Gastrocnemius medialis (tissue), 4 donors: ENCODE measurements at places on chromosomes 13 and 19. TPM values are rescaled to one million over a fixed set of nuclear protein-coding genes. Genes with fewer than 3 reads are reported as not detected.
A peak's percentile ranks its signal among the peaks of the same experiment; 100 is the strongest.

HMGB1 gene
- total RNA-seq: 258 TPM

TMPRSS9 gene
- total RNA-seq: not detected

CTXN1 gene
- not detected for total RNA-seq

FEM1A gene
- total RNA-seq: 267 TPM

TEX26 gene
- total RNA-seq: not detected

CGB8 gene
- total RNA-seq: not detected

FXYD5 gene
- 5.2 TPM for total RNA-seq

NKPD1 gene
- total RNA-seq: not detected

TPTE2 gene
- not detected for total RNA-seq

KIR2DL1 gene
- not detected for total RNA-seq

SPRY2 gene
- 24.0 TPM for total RNA-seq

KLK3 gene
- total RNA-seq: not detected

SMARCA4 gene
- 70.8 TPM for total RNA-seq

ANGPTL8 gene
- total RNA-seq: not detected

LHB gene
- not detected for total RNA-seq

DNA sequence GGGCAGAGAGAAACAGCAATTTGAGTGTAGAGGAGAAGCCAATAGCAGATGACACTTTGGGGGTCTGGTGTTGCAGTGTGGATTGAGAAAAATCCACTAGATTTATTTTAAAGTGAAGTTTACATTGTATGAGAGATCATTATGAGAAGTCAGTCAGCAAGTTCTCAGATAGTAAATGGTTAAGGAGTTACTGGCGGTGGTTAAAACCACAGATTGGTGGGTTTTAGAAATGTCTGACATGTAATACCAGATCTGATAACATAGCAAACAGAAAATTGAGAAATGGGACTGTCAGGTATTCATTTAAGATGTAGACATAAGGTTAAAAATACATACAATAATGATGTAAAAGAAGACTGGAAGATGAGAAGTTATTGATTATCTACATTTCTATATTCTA, 7.2 kb downstream of the ABHD13 start:
- no peaks in the 10 kb centered on the region for H3K27me3 ChIP-seq
- DNase-seq: no peak
- H3K27ac ChIP-seq: no peak overlapping the region

DNA sequence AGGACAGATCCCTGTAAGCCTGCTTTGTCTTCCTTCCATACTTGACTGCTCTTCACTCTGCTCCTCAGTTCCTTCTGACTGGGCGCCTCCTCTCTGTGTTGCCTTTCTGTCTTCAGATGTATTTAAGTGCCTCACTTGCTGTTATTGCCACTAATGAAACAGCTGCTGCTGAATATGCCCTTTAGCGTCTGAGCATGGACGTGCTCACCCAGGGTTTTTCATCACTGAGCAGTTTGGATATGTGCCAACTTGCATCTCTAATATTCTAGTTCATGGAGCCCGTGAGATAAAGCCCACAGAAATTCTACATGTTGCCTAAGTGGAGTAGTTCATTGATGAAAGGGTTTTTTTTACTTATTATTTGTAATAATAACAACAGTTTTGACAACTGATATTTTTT, 198.2 kb downstream of the MYO16 start:
- H3K4me1 ChIP-seq: no peaks in the 10 kb centered on the region
- no peaks in the 10 kb centered on the region for H3K27me3 ChIP-seq
- DNase-seq: no peak
- H3K36me3 ChIP-seq: no peaks in the 10 kb centered on the region

GRCh38 chr19:56253737-56254136, 18.8 kb upstream of the EDDM13 start:
- no peaks in the 10 kb centered on the region for H3K36me3 ChIP-seq
- no peak overlapping the region for H3K27ac ChIP-seq
- no peak for DNase-seq
- H3K4me3 ChIP-seq: no peak overlapping the region
- no peaks in the 10 kb centered on the region for H3K27me3 ChIP-seq
- no peaks in the 10 kb centered on the region for H3K4me1 ChIP-seq

DNA sequence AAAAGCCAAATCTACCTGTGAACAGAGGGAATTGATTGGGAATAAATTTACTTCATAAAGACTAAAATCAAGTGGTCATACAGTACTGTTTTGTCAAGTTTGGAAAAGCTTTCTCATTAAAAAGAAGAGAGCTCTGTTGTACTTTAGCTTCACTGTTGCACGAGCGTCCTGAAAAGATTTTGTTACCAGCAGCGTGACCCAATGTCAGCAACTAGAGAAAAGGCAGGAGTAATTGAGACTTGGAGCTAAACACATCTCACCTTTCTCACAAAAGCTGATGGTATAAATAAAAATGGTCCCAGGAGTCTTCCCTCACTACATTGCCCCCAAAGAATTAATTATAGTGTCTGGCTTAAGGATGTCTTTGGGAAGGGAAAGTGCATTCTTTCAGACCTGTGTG, 613.7 kb downstream of the OLFM4 start:
- no peak overlapping the region for H3K27ac ChIP-seq
- no peaks in the 10 kb centered on the region for H3K4me1 ChIP-seq
- H3K4me3 ChIP-seq: no peak overlapping the region
- no peaks in the 10 kb centered on the region for H3K36me3 ChIP-seq

GRCh38 chr19:57053401-57053800, 66.4 kb upstream of the USP29 start:
- no peaks in the 10 kb centered on the region for H3K36me3 ChIP-seq
- DNase-seq: no peak
- H3K27ac ChIP-seq: no peak overlapping the region
- H3K4me1 ChIP-seq: no peaks in the 10 kb centered on the region

- no peak for DNase-seq
- H3K27ac ChIP-seq: no peak overlapping the region
These were observed 82.1 kb upstream of the FRY start for GRCh38 chr13:31949486-31949885.

- H3K27ac ChIP-seq: no peak overlapping the region
- H3K27me3 ChIP-seq: no peaks in the 10 kb centered on the region
- H3K36me3 ChIP-seq: no peaks in the 10 kb centered on the region
- no peaks in the 10 kb centered on the region for H3K4me1 ChIP-seq
- no peak for DNase-seq
- no peak overlapping the region for H3K4me3 ChIP-seq
These were observed 20.3 kb downstream of the SOX21 start for GRCh38 chr13:94692030-94692429.

DNA sequence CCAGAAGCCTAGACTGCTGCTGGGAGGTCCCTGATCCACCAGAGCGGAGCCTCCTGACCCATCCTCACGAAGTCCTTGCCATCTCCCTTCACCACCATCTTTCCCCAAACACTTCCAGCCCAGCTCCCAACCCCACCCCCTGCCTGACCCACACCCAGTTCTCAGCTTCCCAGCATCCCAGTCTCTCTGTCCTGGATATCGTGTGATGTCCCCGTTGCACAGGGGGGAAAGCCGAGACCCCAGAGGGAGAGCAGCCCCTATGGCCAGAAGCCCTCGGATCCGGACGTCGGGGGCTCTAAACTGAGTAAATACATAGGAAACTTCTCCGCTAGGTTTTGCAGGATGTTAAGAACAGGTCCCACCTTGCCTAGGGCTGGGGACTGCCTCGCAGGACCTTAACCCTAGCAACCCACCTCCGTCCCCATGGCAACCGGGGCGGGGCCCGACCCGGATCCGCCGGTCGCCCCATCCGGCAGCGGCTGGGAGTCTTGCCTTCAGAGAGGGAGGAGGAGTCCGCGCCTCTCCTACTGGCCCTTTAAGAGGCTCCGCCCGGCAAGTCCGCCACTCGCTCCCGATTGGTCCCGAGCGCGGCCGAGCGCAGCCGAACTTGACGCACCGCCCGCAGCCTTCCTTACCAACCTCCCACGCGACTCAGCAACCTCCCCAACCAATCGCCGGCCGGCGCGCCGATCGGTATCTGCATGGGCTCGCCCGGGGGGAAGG, 451 bp upstream of the HMG20B start:
- no peaks in the 10 kb centered on the region for H3K36me3 ChIP-seq
- peak; percentile 100 for DNase-seq
- H3K27me3 ChIP-seq: no peaks in the 10 kb centered on the region
- H3K27ac ChIP-seq: peak overlapping the region; percentile 32
- H3K4me1 ChIP-seq: peaks cover 24% of the 10 kb centered on the region

DNA sequence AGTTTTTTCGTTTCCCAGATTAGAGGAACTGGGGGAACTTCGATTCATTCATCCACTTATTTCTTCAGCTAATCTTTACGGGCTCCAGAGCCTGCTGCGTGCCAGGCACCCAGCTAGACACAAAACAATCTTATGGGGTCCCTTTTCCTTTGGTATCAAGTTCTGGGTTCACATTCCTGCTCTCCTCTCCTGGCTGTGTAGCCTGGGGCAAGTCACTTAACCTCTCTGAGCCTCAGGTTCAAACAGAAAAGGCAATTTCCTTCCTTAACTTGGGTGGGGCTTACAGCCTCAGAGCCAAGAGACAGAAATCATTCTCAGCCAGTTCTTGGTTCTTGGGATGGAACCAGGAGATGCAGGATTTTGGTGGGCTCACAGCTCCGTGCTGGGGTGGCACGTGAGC, 5.9 kb downstream of the SHD start:
- no peaks in the 10 kb centered on the region for H3K4me1 ChIP-seq
- no peaks in the 10 kb centered on the region for H3K36me3 ChIP-seq
- no peak overlapping the region for H3K27ac ChIP-seq
- peaks cover 16% of the 10 kb centered on the region for H3K27me3 ChIP-seq

GRCh38 chr13:45995245-45995644, 57.3 kb downstream of the ZC3H13 start:
- no peak overlapping the region for H3K4me3 ChIP-seq
- no peak overlapping the region for H3K27ac ChIP-seq

GRCh38 chr13:112103961-112104880, 37.3 kb downstream of the SOX1 start:
- H3K27ac ChIP-seq: no peak overlapping the region
- no peak for DNase-seq
- H3K4me3 ChIP-seq: no peak overlapping the region
- H3K4me1 ChIP-seq: no peaks in the 10 kb centered on the region
- peaks cover 60% of the 10 kb centered on the region for H3K27me3 ChIP-seq

DNA sequence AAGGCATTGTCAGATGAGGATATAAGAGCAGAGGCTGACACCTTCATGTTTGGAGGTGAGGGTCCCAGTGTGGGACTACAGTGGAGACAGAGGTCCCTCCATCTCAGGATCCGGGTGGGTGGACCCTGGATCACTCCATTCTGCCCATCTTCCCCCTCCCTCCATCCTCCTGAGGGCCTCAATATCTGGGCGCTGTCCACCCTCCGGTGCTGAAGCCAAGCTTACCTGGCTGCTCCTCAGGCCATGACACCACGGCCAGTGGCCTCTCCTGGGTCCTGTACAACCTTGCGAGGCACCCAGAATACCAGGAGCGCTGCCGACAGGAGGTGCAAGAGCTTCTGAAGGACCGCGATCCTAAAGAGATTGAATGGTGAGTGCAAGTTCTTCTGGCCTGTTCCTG, 11.9 kb downstream of the CYP4F12 start:
- H3K27me3 ChIP-seq: no peaks in the 10 kb centered on the region
- H3K4me3 ChIP-seq: no peak overlapping the region
- no peak for DNase-seq

DNA sequence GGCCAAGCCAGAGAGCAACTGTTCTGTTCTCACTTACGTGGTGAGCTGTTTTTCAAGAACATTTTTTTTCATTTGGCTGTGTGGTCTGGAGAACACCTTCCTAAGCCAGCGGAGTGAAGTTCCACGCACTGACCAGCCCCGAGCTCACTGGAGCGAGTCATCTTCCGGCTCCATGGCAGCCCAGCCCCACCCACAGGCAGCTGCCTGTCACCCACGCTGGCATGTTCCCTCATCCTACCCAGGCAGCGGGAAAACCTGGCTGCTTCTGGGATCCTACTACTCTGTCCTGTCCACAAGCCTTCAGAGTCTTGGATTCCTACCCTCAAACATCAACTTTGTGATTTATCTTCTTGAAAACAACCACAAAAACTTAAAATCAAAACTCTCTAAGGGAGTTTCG, 76.2 kb downstream of the GGACT start:
- H3K27ac ChIP-seq: no peak overlapping the region
- no peak overlapping the region for H3K4me3 ChIP-seq
- H3K27me3 ChIP-seq: no peaks in the 10 kb centered on the region
- H3K4me1 ChIP-seq: peaks cover 3% of the 10 kb centered on the region

GRCh38 chr19:38294090-38294489, 10.0 kb upstream of the C19orf33 start:
- no peak overlapping the region for H3K4me3 ChIP-seq
- no peaks in the 10 kb centered on the region for H3K27me3 ChIP-seq
- H3K36me3 ChIP-seq: no peaks in the 10 kb centered on the region
- DNase-seq: no peak

DNA sequence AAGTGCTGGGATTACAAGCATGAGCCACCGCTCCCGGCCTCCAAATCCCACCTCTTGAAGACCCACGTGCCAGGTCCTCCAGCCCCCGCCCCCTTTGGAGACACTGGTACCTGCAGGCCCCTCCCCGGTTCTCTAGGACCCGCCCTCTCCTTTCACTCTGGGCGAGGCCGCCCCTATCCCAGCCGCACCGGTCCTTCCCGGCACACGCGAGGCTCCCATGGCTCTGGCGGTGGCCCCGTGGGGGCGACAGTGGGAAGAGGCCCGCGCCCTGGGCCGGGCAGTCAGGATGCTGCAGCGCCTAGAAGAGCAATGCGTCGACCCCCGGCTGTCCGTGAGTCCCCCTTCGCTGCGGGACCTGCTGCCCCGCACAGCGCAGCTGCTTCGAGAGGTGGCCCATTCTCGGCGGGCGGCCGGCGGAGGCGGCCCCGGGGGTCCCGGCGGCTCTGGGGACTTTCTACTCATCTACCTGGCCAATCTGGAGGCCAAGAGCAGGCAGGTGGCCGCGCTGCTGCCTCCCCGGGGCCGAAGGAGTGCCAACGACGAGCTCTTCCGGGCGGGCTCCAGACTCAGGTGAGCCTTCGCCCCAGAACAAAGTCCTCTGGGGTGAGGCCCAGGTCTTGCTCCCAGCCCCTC, at the start of gene CBLC:
TSS of gene CBLC (plus strand) at position 176 of the 633 bp plus-strand sequence. CDS start at position 218, 42 bp downstream.
- H3K27me3 ChIP-seq: no peaks in the 10 kb centered on the region

DNA sequence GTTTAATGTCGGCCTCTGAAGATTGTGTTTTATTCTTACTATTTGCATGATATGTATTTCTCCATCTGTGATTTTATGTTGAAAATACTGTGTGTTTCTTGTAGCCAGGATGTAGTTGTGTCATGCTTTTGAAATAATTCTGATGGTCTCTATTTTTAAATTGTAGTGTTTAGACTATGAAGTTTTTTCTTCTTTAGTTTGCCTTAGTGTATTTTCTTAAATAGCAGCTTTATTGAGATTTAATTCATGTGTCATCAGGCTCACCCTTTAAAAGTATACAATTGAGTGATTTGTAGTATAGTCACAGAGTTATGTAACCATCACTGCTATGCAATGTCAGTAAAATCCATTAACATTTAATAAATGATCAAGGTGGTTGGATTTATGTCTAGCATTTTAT, 74.5 kb downstream of the PCCA start:
- no peak overlapping the region for H3K27ac ChIP-seq
- H3K4me3 ChIP-seq: no peak overlapping the region
- DNase-seq: no peak
- H3K36me3 ChIP-seq: no peaks in the 10 kb centered on the region
- no peaks in the 10 kb centered on the region for H3K4me1 ChIP-seq
